Osteocyte (in vitro differentiated cells): ENCODE measurements at places on chromosomes 12 and 14. TPM values are rescaled to one million over a fixed set of nuclear protein-coding genes. Genes with fewer than 3 reads are reported as not detected.

Gene TMTC2
- total RNA-seq, result 19.8 and 20.2 TPM in 2 replicates

GRCh38 chr12:98697209-98697608, 52.1 kb downstream of the APAF1 start:
- DNase-seq, result no peak

Gene FOXG1
- not detected in 2 replicates for total RNA-seq

DNA sequence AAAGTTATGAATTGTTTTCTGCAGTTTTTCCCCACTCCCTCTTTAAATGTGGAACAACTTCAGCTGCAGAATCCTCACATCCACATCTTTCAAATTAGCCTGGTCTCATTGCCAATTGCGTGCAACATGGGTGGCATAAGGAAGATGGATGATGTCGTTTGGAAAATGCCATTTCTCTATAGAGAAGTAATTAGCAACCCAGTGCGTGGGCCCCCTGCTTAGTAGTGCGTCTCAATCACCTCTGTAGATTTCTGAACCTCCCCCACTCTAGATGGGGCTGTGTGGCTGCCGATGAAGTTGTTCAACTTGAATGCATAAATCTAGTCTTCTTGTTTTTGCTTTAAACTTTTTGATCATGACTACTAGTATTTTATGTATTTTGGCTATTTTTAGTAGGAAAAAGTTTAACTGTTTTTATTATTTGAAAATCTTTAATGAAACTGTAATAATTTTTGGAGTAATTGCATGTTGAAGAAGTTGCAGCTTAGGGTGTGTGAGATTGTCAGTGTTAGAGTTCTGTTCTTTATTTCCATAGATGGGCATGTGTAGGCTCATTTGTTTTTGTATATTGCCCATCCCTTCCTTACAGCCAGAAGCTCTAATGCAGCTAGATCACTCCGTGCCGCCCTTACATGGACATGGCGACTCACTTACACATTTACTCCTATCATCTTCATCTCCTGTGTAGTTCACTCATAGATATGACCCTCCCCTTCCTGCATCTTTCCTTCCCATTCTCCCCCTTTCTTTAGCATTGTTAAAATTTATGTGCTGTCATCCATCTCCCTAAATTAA, 358.2 kb downstream of the DIO2 start:
- DNase-seq, result no peak

- DNase-seq, result no peak
Measured at GRCh38 chr12:32080435-32080834, 26.2 kb upstream of the BICD1 start.

- DNase-seq, result no peak
Measured at GRCh38 chr14:54207075-54207474, 189.7 kb upstream of the CDKN3 start.

DNA sequence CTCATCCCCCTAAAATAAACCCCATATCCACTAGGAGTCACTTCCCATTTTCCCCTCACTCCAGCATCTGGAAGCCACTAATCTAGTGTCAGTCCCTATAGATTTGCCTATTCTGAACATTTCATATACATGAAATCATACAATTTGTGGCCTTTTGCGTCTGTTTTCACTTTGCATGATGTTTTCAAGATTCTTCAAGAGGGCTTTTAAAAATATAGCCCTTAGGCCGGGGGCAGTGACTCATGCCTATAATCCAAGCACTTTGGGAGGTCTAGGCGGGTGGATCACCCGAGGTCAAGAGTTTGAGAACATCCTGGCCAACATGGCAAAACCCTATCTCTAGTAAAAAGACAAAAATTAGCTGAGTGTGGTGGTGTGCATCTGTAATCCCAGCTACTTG, 104.7 kb downstream of the VEZT start:
- no peak for DNase-seq

Gene TRHDE
- total RNA-seq, result 0.21 and 0.64 TPM in 2 replicates

- no peak for DNase-seq
Measured at GRCh38 chr14:21804981-21805380, 131.4 kb upstream of the OR4E1 start.

DNA sequence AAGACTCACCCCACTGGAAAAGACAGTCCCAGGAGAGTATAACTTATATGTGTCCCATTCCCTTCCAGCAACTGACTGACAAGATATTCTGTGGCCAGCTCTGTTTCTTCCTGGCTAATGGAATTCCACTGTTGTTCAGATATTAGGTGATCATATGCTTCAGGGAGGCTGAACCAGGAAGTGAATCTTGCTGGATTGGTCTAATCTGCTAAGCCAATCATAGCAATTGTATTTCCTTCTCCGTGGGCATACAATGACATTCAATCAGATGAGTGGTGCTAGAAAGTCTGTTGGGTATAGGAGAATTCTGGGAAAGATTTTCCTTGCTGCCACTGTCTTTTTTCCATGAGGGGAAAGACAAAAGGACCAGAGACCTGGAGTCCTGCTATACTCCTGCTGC, 12.1 kb downstream of the PYGL start:
- no peak for DNase-seq

Gene COX8C
- total RNA-seq, result not detected in 2 replicates

DNA sequence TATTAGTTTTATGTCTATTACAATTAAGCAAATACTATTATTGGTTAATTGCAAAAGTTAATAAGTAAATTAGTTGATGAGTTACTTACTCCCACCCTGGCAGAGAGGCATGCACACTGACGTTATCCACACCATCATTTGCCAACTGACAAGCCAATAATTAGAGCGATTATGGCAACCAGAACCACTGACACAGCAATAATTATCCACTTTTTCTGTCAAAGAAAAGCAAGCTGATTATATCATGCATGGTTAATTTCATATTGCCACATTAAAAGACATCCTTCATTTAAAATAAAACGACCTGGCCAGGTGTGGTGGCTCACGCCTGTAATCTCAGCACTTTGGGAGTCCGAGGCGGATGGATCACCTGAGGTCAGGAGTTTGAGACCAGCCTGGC, 43.1 kb downstream of the STX2 start:
- DNase-seq, result no peak

Gene SUOX
- total RNA-seq, result 16.2 and 19.4 TPM in 2 replicates

GRCh38 chr12:60704171-60704914, 1108.5 kb downstream of the SLC16A7 start:
- DNase-seq, result no peak

GRCh38 chr12:63313139-63313538, 162.1 kb upstream of the AVPR1A start:
- no peak for DNase-seq

GRCh38 chr12:130049666-130050065, 112.6 kb upstream of the FZD10 start:
- DNase-seq, result no peak

DNA sequence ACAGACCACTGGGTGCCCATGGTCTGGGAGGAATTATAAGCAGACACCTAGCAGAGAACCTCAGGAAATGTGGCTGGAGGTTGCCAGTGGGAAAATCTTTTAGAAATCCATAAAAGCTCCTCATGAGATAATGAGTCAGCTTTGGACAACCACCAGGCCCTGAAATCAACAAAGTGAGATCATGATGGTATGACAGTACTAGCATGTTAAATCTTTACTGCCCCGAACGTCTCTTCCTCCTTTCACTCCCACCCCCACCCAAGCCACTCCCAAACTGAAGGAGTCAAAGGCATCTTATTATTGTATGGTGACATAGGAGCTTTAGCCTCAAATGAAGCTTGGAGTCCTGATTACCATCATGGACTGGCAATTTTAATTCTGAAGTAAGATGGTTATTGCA, 240.0 kb downstream of the DIO2 start:
- DNase-seq, result no peak

DNA sequence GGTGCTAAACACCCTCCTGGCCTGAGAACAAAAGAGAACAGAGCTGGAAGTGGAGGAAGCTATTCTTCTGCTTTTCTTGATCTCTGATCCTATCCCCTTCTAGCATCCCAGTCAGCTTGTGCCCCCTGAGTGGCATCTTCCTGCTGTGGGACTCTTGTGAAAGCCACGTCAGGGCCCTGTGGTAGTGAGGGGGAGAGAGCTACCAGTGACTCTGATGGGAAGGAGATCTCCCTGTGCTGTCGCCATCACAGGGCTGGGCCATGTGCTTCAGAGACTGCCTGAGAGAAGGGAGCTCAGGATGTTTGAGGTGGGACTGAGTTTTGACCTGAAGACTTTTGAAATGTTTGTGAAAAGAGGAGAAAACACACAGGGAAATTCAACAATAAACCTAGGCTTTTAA, 107.6 kb upstream of the FUT8 start:
- no peak for DNase-seq

Gene APOLD1
- 10.5 and 11.1 TPM in 2 replicates for total RNA-seq

DNA sequence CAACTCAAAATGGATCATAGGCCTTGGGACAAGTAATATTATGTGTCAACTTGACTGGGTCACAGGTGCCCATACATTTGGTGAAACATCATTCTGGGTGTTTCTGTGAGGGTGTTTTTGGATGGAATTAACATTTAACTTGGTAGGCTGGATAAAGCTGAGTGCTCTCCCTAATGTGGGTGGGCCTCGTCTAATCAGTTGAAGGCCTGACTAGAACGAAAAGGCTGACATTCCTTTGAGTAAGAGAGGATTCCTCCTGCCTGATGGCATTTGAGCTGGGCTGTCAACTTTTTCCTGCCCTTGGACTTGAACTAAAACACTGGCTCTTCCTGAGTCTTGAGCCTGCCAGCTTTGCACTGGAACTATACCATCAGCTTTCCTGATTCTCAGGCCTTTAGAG, 93.4 kb upstream of the ESRRB start:
- DNase-seq, result peak; percentile 21

Gene CBX5
- total RNA-seq, result 98.1 and 104 TPM in 2 replicates
